ENCODE measurements at places on chromosomes 5 and 9.

- DNase-seq, result no peak
These were observed 25.9 kb downstream of the ERBIN start for GRCh38 chr5:65952259-65952658.

DNA sequence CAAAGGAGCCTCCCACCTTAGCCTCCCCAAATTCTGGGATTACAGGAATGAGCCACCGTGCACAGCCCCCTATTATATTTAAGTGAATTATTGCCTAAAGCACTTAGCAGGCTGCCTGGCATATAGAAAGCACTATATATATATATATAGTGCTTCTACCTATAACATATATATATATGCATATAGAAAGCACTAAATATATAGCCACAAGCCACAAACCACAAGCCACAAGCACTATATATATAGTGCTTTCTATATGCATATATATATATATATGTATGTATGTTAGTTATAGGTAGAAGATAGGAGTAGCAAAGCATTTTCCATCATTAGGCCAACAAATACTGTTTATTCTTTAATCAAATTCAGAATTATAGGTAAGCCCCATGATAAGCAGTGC is 185.8 kb downstream of the CWC27 start:
- DNase-seq, result no peak

DNA sequence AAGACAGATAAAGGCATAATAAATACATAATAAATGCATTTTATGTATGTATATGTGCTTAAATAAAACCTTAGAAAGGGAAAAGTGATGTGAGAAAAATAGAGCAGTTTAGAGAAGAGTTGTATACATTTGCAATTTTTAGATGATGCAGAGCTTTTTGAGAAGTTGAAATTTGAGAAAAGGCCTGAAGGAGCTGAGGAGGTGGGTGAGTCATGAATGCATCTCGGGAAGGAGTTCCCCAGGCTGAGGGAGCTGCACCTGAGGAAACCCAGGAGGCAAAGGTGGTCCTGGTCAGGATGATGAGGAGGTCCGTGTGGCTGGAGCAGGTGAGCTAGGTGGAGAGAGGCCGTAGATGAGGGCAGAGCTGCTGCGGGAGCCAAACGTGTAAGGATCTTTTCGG is 17.4 kb upstream of the CD180 start:
- no peak for DNase-seq

DNA sequence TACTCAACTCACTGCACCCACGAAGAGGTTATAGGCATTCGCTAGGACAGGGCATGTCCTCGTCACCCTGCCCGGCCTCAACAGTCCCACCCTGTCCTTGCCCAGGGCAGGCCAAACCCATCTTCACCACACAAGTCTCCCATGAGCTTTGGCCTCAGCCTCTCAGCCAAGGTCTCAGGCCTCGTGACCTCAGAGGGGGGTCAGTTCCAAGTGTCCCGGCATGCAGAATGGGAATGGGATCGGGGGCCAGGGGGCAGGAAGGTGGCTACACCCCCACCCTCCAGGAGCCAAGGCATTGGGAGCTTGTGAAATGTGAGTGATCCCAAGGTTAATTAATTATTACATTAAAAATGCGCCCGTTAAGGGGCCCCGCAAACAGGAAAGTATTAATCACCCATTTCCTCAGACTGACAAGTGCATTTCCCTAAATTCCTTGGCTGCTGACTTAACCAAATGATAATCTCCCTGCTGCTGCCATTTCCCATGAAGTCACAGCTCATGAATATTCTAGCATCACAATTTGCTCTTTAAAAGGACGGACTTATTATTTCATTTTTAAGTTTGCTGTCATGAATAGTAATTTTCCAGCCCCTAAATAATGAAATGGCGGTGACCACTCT is 8.0 kb upstream of the UBAC1 start:
- DNase-seq, result no peak

GRCh38 chr5:51986733-51987132 is 603.5 kb downstream of the ISL1 start:
- no peak for DNase-seq

GRCh38 chr5:179375236-179375685 is 30.0 kb upstream of the ADAMTS2 start:
- no peak for DNase-seq

GRCh38 chr5:40762705-40763104 is 6.9 kb upstream of the TTC33 start:
- DNase-seq, result no peak

DNA sequence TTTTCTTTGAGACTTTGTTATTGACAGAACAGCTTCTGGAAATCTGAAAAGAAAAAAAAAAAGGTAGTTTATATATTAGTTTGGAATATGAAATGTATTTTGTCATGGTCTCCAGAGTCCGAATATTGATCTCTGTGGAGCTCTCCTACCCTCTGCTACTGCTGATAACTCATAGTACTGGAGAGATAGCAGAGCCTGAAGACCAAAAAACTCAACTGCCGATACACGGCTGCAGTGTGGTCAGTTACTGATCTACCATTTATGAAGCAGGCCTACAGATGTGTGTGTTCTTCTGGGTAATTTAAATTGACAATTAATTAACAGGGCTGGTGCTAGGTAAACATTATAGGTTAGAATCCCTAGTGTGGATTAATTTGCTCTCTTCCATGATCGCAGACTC is 3.8 kb upstream of the FAM120A start:
- DNase-seq, result no peak

GRCh38 chr5:53109056-53109442 is 508 bp downstream of the MOCS2 start:
- DNase-seq, result no peak

DNA sequence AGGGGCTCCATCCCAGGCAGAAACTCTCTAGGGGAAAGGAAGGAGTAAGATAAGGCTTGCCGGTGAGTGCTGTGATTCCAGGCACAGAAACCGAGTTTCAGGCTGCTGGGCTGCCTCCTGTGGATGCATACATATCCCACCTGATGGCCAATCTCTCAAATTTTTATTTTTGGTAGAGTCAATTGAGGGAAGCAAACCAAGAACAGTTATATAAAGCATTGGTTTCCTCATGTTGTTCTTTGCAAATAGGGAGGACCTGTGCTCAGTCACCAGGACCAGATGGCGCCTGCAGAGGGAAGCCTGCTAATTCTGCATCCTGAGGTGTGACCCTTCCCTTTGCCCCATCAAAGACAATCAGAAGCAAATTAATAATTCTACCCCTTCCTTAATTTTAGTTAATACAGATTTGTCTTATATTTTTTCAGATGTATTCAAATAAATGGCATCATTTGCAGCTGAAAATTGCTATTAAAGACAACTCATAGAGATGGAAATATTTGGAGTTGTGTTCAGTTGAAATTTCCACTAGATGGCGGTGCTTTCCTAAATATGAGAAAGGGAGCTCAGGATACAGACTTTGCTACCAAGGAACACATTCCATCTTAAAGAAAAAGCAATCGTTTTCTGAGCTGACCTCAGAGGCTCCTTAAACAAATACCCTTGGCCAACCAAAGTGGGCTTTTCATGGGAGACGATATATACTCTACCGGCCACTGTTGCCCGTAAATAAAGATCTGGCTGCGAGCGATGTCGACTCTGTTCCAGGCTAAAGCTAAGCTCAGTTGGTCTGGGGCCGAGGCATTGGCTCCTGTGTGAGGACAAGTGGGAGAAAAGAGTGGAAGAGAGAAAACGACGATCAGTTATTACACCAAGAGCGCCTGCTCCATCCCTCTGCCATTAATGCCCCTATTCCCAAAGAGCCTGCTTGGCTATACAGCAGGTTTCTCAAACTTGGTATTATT is 225.7 kb upstream of the KLF9 start:
- DNase-seq, result no peak

DNA sequence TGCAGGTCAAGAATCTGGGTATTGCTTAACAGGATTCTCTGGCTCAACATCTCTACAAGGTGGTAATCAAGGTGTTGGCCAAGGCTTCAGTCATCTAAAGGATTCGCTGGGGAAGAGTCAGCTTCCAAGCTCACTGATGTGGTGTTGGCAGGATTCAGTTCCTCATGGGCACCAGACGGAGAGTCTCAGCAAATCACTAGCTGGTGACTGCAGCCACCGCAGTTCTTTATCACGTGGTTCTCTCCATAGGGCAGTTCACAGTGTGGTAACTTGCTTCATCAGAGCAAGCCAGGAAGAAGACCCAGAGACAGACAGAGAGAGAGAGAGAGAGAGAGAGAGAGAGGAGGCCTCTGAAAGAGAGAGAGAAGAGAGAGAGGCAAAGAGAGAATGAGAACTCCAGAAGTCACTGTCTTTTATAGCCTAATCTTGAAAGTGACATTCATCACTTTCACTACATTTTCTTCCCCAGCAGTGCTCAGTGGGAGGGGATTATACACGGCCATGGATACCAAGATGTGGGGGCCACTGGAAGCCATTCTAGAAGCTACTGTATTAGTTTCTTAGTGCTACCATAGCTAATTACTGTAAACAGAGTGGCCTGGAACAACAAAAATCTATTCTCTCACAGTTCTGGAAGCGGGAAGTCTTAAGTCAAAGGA is 109.2 kb upstream of the SMIM23 start:
- DNase-seq, result no peak

GRCh38 chr5:125408448-125409233 is 662.2 kb upstream of the ZNF608 start:
- no peak for DNase-seq

GRCh38 chr5:1754531-1755220 is 45.0 kb downstream of the MRPL36 start:
- DNase-seq, result no peak

- DNase-seq, result no peak
These were observed 180.0 kb downstream of the FGF18 start for GRCh38 chr5:171599411-171599810.

DNA sequence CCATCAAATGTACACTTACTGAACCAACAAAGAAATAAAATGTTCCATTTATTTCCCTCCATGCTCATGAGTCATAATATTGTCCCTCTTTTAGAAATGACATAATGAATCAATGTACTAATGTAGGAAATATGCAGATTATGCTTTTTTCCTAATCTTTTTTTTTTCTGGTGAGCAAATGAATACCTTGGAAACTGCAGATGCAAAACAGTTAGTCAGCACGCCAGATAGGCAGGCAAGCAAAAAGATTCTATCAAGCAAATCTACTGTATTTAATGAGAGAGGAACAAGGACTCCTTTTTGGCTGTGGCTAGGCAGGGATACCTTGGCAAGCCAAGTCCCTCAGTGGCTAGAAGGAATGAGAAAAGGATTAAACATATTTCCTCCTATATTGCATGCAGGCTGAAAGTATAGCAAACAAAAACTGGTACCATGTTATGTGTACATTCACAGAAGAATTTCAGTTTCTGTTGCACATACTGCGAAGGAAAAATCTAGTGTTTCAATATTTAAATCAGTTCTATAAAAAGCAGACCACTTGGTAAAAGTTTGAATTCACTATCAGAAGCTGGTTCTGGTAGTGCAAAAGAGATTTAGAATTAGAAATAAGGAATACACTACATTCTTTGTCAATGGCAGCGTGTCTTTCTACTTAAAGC is 605.4 kb downstream of the TLE1 start:
- no peak for DNase-seq

GRCh38 chr9:131403493-131403773 is 9.5 kb downstream of the PRRC2B start:
- no peak for DNase-seq

- DNase-seq, result no peak
These were observed 35.7 kb upstream of the PPP1R26 start for GRCh38 chr9:135443797-135444425.

- no peak for DNase-seq
These were observed 10.5 kb downstream of the HSPA4 start for GRCh38 chr5:133062276-133062675.

GRCh38 chr5:32668552-32668951 is 42.6 kb upstream of the NPR3 start:
- DNase-seq, result no peak

- DNase-seq, result no peak
These were observed 24.3 kb downstream of the FBXO10 start for GRCh38 chr9:37551888-37552287.

GRCh38 chr5:136901-137300 is 44.9 kb downstream of the PLEKHG4B start:
- no peak for DNase-seq

- no peak for DNase-seq
These were observed 56.7 kb downstream of the MAT2B start for GRCh38 chr5:163562071-163562470.

DNA sequence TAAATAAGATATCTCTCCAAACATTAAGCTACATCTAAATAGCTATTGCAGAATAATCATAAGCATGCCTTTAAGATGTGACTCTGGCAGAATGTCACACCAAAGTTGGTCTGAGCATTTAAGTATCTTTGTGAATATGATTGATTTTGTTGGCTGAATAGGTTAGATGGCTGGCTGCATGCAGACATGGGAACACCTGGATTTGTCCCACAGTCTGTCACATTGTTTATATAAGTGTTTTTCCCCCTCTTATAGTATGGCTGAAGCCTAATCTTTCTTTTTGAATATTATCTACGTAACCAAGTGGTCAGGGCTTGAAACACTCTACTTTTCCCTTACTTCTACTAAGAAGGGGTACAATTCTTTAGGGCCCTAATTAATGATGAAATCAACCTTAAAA is 36.2 kb downstream of the PCSK1 start:
- no peak for DNase-seq

- DNase-seq, result no peak
These were observed 49.0 kb downstream of the C5orf15 start for GRCh38 chr5:133919148-133920136.

- no peak for DNase-seq
These were observed 2.4 kb upstream of the OR1K1 start for GRCh38 chr9:122797316-122798063.

DNA sequence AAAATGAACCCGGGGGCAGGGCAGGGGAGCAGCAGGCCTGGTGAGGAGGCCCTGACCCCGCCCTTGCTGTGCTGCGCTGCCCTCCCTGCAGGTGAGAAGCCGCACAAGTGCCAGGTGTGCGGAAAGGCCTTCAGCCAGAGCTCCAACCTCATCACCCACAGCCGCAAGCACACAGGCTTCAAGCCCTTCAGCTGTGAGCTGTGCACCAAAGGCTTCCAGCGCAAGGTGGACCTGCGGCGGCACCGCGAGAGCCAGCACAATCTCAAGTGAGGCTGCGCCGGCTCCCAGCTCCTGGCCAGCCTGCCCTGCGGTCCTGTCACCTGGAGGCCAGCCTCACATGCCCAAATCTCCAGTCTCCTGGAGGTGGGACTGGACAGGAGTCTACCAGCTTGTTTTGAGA is 12.3 kb downstream of the GFI1B start:
- no peak for DNase-seq

DNA sequence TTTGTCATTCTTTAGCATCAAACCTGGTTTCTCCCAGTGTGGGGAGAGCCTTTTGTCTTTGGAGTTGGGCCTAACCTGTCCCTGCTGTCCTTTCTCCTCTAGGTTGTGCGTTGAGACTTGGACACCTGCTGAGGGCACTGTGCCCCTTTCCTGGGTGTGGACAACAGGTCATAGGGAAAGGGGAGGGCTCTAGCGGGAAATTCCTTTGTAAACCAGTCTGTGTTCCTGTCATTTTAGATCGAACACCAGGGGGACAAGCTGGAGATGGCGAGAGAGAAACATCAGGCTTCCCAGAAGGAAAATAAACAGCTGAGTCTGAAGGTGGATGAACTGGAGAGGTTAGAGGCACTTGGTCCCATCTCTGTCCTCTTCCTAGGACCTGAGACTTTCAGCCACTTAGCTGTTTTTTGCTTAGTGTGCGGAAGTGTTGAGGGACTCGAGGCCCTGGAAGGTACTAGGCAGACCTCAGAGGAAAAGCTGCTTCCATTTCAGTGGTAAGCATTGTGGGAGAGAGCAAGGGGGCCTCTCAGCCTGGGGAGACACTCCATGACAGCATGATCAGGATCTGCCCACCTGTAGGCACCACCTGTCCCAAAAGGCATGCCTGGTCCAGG is 8.6 kb upstream of the GLE1 start:
- DNase-seq, result no peak

GRCh38 chr5:1765141-1765879 is 34.3 kb downstream of the MRPL36 start:
- no peak for DNase-seq

GRCh38 chr5:154087260-154087659 is 48.5 kb downstream of the MFAP3 start:
- no peak for DNase-seq

Data from cortex of kidney (tissue), 1 donor.